ENCODE measurements at places on chromosomes 7 and 10.

DNA sequence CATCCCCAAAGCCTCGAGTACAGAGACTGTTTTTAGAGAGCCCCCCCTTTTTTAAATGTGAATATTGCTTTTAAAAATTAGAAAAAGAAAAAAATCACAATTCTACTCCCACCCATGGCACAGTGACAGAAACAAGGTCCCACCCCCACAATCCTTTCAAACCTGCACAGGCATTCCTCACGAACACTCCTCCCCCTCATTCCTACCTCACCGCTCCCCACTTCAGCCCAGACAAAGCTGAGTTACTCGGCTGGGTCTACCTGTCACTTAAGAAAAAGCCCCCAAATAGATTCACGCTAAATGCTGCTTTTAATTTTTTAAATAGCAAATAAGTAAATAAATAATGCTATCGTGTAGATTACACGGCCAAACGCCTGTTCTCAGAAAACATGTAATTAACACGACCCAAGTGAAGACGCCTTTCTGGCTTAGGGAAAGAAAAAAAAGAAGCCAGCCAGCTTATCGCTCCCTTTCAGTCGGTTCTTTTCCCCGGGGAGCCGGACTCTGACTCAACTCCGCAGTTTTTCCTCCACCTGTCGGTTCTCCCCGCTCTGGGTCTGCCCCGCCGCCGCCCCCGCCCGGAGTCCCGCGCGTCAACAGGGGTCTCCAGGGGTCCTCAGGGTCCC lies 739 bp downstream of the MPP7 start:
- no peak for DNase-seq

DNA sequence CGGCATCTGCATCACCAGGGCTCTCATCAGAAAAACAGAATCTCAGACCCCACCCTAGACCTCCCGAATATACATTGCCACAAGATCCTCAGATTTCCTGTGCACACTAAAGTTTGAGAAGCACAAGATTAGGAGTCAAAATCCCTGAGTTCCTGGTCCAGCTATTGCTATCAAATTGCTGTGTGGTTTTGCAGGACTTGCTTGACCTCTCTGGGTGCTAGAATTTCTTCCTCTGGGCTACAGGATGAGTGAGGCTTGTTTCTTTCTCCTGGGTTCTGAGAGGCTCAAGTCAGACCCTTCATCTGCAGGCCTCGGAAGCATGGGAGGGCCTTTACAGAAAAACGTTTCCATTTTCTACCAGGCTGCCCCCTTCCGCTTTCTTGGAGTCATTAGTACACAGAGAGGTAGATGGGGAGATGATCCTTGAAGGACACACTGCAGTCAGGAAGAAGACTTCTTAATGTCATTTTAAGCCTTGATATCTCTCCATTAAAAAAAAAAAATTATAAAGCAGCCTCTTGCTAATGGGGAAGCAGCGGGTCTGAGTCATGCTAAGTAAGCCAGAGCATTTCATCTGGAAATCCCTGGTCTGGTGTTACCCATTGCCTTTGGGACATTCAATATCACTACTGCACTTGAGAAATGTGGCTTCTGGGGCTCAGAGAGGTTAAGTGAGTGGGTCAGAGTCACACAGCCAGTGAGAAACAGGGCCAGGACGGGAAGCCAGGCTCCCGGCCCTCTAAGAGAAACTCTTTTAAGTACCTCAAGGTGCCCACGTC lies 173.5 kb downstream of the KCNMA1 start:
- DNase-seq, result no peak

GRCh38 chr10:103550229-103550628 lies 56.7 kb downstream of the NEURL1 start:
- DNase-seq, result no peak

DNA sequence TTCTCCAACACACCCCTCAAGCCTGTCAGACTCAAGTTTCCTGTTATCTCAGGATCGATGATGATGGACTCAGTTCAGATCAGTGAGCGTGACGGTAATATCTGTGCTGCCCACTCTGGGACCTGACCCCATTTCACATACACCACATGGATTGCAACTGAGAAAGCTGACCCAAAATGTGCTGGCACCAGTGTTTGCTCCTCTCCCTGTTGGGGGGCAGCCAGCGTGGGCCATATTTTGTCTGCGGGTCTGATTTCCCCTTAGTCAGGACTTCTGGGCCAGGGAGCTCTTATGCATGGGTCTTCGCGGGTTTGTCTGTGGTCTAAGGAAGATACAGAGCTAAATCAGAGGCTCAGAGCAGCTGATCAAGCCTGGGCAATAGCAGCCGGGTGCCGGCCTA lies 42.6 kb upstream of the TRIM8 start:
- no peak for DNase-seq

GRCh38 chr10:18264466-18265050 lies 124.3 kb downstream of the CACNB2 start:
- DNase-seq, result no peak

- no peak for DNase-seq
Observed at GRCh38 chr7:134548877-134549276, at the start of gene AKR1B15. Gene AKR1B15, plus strand, starts transcription at chr7:134549110. Its CDS starts 15,510 bp downstream, at chr7:134564620.

- DNase-seq, result no peak
Observed at GRCh38 chr10:1546431-1547110, 190.8 kb downstream of the ADARB2 start.

DNA sequence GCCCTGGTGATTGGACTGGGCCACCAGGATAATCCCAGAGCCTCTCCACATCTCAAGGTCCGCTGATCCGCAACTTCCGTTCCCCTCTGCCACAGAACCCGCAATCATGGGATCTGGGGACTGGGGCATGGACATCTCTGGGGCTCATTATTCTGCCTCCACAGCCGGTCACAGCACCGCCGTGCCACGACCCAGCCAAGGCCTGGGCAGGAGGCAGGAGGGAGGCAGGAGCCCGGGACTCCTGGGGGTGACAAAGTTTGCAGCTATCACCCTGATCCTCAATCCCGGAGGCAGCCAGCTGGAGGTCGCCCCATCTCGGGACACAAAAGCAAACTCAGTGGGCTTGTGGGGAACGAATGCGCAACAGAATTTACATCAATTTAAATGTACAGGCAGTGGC lies 42.9 kb upstream of the TNRC18 start:
- DNase-seq, result no peak

- no peak for DNase-seq
Observed at GRCh38 chr10:30531751-30532530, 97.6 kb downstream of the LYZL2 start.

- DNase-seq, result no peak
Observed at GRCh38 chr7:134301592-134301991, 15.1 kb downstream of the SLC35B4 start.

- DNase-seq, result no peak
Observed at GRCh38 chr10:5945561-5946418, 31.6 kb downstream of the IL15RA start.

DNA sequence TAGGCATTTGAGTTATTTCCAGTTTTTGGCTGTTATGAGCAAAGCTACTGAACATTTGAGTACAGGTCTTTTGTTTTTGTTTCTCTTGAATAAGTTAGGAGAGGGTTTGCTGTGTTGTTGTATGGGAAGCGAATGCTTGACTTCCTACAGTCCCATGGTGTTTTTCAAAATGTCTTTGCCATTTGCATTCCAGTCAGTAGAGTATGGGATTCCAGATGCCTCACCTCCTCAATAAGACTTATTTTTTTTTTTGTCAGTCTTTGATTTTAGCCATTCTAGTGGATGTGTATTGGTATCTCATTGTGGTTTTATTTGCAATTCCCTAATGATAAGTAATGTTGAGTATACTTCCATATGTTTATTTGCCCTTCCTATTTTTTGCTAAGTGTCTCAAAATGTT lies 19.4 kb downstream of the CDK13 start:
- DNase-seq, result no peak

- no peak for DNase-seq
Observed at GRCh38 chr10:111186358-111186757, 109.5 kb downstream of the ADRA2A start.

- DNase-seq, result no peak
Observed at GRCh38 chr7:34163956-34164355, 258.6 kb downstream of the BMPER start.

DNA sequence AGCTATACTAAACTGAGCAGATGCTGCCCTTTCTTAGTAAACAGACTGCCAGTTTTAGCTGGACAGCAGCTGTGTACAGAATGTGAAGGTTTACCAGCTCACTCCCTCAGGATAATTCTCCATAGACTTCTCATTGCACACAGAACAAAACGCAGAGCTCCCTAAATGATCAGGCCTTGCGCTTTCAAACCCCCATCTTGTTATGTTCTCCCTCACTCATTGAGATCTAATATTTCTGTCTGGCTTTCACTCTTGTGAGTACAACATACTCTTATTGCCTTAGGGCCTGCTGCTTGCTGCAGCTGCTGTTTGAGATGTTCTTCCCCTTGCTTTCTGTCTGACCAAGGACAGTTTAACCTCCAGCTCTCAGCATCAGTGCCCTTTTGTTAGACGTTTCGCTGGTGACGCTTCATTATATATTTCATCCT lies 17.3 kb downstream of the VWDE start:
- no peak for DNase-seq

DNA sequence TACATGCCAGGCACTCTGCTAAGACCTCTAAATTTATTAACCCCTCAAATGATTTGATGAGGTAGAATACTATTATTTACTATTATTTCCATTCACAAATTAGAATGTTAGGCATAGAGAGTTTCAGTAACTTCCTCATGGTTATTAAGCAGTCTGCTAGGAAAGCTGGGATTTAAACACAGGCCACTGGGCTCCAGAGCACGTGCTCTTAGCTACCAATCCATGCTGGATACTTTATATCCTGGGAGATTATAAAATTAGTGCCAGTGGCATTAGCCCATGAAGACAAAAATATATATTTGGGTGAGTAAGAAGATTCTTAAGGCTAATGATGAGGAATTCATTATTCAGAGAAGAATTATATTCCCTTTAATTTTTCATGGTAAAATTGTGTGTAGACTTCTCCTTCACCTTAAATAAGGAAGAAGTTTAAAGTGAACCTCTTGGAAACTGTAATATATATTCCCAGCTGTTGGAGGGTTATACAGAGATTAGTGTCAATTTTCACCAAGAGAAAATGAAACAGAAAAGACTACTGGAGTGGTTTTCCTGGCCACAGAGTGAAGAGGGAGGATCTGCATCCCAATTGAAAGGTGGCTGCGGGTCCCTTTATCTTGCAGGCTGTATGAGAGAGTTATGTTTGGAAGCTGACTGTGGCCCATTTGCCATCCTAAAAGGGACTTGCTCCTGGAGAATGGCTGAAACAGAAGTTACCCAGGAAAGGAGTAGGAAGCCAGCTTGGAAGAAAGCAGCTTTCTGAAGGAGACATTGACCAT lies 334.3 kb upstream of the TEX47 start:
- no peak for DNase-seq

DNA sequence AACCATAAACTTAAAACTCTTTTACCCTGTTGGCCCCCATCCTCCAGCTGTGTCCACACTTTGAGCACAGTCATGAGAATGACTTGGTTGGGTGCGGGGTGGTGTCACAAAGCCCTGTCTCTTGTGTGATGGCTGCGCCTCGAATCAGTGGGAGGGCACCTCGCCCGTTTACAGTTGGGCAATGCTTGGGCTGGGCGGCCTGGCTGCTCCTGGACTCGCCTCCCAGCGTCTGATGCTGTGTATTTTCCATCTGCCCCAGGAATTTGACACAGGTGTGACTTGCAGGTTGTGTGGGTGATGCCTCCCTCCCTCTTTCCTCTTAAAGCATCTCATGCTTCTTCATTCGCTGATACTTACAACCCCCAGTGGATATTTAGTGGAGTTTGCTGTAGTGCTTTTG lies 33.7 kb downstream of the CHST12 start:
- DNase-seq, result no peak

GRCh38 chr7:121954803-121955202 lies 81.8 kb downstream of the PTPRZ1 start:
- DNase-seq, result no peak

DNA sequence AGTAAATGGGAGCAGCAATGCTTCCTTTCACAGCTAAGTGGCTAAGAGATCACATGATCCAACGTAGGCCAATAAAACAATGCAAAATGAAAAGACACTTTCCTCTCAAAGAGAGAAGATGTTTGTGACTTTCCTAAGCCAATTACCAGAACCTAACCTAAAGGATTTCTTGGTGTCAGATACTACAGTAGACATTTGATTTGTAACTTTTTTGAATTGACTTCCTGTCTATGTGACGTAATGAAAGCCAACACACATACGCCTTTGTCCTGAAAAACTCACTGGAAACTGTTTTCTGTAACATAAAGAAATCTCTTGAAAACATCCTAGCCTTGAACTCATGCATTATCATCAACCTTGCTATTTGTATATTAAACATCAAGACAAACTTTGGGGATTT lies 417.1 kb downstream of the GPAM start:
- DNase-seq, result no peak

GRCh38 chr10:31619531-31620061 lies 300.6 kb downstream of the ZEB1 start:
- no peak for DNase-seq

- DNase-seq, result no peak
Observed at GRCh38 chr10:29522061-29522855, 112.5 kb downstream of the SVIL start.

DNA sequence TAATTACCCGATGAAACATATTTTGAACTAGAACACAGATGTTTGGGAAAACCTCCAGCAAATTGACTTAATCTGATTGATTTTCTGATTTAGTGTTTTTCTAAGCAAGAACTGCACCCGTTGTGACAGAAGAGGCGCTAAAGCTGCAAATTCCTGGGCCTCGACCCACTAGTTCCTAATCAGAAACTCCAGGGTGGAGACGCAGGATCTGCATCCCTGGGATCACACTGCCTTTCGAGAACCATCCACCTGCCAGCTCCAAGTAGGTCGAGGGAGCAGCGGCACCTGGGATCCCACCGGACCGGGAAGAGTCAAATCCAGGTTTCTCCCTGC lies 136.8 kb upstream of the CDCA7L start:
- no peak for DNase-seq

DNA sequence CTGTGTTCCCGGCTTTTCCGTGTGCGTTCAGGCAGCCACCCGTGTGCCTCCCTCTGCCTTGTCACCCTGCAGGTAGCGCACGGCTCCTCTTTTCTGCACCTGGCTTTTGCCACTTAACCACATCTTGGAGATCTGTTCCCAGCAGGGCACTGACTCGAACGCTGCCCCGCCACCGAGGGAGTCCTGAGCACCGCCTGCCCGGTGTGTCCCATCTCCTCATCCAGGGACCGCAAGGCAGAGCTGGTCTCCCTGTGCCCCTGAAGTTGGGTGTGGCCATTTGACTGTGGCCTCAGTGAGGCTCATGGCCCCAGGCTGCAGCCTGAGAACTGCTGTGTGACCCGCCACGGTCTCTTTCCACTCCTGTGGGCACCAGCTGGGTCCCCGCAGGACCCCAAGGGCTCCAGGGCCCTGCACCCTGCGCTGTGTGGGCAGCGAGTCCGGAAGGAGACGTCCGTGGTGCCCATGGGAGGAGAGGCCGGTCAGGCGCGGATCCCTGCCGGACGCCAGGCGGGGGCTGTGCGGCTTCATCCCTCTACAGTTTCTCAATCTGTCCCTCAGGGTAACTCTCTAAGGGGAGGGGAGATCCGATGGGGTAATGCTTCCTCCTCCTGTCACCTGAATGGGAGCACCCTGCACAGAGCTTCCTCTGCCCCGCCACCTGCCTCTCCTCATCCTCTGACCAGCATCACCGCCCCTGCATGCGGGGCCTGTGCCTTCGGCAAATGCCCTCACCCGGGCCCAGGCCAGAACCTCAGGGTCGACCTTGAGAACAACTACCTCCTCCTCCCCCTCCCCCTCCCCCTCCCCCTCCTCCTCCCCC lies 1.8 kb upstream of the INTS1 start:
- DNase-seq, result no peak
